ENCODE measurements at places on chromosomes 2 and 18. TPM values are rescaled to one million over a fixed set of nuclear protein-coding genes. Genes with fewer than 3 reads are reported as not detected.

PHOSPHO2 gene
- 3.0 TPM for total RNA-seq

IL18RAP gene
- not detected for total RNA-seq

KCNK3 gene
- 2.9 TPM for total RNA-seq

REEP1 gene
- 2.6 TPM for total RNA-seq

ANO7 gene
- total RNA-seq, result 1.5 TPM

CNRIP1 gene
- total RNA-seq, result 25.9 TPM

RGPD6 gene
- total RNA-seq, result 9.3 TPM
